Stimulated activated CD8-positive, alpha-beta memory T cell treated with anti-CD3 and anti-CD28 coated beads, Interleukin-7, amount 100 ng/mL, for 48 hours (primary cell): ENCODE measurements at places on chromosomes 13 and 19.

- no peak for DNase-seq
Observed at GRCh38 chr13:76882431-76882830, 3.8 kb downstream of the KCTD12 start.

GRCh38 chr13:34425327-34425949 lies 516.6 kb upstream of the NBEA start:
- DNase-seq: no peak

GRCh38 chr13:66926200-66926850 lies 303.8 kb downstream of the PCDH9 start:
- no peak for DNase-seq

- no peak for DNase-seq
Observed at GRCh38 chr19:58476498-58477015, 405 bp downstream of the ZNF446 start.

DNA sequence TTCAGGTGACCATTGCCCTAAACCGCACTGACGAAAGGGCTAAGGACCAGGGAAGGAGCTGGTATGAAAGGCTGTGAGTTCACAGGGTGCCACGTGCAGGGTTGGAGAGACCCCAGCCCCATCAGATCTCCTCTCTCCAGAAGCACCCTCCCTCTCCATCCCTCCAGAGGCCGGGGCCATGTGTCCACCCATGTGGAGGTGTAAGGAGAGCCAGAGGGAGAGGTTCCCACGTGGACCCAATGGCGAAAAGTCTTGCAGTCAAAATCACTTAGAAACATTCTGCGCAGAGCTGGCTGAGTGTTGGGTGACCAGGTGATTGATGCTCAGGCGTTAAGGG lies 168.3 kb downstream of the COL4A1 start:
- DNase-seq: no peak

GRCh38 chr19:48798937-48799336 lies 11.9 kb downstream of the BCAT2 start:
- no peak for DNase-seq

DNA sequence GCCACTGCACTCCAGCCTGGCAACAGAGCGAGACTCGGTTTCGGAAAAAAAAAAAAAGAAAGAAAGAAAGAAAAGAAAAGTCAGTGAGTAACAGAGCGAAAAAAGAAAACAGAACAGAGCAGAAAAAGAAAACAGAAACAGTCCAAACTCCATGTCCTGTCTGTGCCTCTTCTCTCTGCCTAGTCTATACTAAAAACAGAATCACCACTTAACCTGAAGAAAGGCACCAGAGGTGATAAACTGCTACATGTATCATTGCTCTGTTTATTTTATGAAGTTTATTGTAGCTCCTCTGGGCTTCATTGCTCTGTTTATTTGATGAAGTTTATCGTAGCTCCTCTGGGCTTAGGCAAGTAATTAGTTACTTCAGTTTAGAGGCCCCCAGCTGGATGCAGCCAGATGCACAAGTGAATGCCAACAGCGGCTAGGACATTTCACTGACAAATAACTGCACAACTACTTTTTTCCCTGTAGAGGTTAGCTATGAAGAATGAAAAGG lies 39.2 kb downstream of the TBC1D4 start:
- DNase-seq: no peak

DNA sequence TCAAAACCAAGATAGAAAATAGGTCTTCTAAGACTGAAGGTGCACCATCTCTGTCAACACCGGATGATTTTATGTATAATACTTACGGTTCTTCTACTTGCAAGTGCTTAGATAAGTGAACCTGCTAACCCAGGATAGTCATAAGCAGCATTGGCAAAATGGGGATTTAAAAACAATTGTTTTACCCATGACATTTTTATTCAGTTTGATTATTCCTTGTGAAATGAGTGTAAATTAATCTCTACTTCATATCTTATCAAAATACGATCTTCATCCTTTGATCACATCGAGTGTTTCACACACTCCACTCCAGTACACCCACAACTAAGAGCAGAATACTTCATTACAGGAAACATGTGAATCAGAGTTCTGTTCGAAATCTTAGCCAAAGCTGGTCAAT lies 23.0 kb upstream of the MTRF1 start:
- no peak for DNase-seq

GRCh38 chr19:40200341-40201099 lies 9.3 kb downstream of the MAP3K10 start:
- no peak for DNase-seq

GRCh38 chr13:50379584-50379983 lies 364.3 kb downstream of the KCNRG start:
- no peak for DNase-seq
